Activated CD4-positive, alpha-beta T cell treated with anti-CD3 and anti-CD28 coated beads, Interleukin-2, Interleukin-4, amounts not matched to agents 100 ng/mL and 50 ng/mL, durations not matched to agents 16 hours and 8 hours (primary cell): ENCODE measurements at places on chromosomes 2 and 18.

DNA sequence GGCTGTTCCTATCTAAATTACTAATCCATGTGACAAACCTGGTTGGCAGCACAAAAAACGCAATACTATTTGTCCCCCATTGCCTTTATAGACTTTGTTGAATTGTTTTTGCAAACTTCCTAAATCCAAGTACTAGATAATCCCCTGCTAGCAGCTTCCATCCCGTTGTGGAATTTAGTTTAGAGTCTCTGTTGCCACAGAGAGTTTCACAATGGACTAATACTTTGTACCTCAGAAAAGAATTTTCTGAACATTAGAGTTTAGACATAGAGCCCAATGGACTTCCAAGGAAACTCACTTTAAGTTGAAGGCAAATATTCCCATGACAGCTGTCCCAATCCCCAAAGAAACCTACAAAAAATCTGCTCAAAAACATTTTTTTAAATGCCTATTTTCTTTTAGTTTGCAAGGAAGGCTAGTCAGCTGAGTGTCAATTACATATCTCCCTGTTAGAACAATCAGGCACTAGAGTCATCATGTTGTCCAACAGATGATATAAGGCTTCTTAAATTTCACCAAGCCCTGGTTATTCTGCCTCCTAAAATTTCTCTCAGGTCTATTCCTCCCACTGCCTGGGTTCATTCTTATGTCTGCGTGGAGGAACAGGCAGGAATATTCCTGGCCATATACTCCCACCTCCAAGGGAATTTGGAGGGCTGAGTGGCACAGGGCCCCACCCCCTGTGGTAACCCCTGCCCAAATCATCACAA lies 27.2 kb downstream of the RNF152 start:
- no peak for DNase-seq

DNA sequence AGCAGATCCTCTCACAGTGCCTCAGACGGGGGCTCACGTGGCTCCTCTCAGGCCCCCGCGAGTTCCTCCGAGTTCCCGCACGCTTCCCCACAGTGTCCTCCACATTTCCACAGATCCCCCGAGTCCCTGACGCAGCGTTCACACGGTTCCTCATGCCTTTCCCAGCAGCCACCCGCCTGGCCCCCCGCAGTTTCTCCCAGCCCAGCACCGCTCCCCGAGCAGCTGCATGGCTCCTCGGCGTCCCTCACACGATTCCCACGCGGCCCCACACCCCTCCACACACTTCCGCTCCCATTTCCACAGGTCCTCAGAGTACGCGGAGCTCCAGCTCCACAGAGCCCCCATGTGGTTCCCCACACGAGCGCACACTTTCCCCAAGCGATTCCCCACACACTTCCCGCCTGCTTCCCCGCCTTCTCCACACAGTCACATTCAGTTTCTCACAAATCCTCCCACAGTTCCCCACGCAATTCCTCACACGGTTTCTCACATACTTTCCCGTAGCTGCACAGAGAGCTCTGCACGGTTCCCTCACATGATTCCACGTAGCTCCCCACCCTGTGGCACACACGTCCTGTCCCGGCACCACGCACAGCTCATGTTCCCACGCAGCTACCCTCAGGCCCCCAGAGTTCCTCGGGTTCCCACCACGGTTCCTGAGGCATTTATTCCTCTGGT lies 39.9 kb downstream of the KIF1A start:
- DNase-seq: no peak

- no peak for DNase-seq
Measured at GRCh38 chr2:13542061-13542460, 825.3 kb downstream of the TRIB2 start.

- DNase-seq: no peak
Measured at GRCh38 chr2:229779650-229780049, 65.3 kb upstream of the DNER start.

- DNase-seq: no peak
Measured at GRCh38 chr2:16314691-16315457, 350.8 kb downstream of the CYRIA start.

- no peak for DNase-seq
Measured at GRCh38 chr2:62559582-62559981, 53.6 kb upstream of the TMEM17 start.

GRCh38 chr18:2537296-2537695 lies 34.0 kb downstream of the METTL4 start:
- no peak for DNase-seq

- DNase-seq: no peak
Measured at GRCh38 chr2:16625201-16625729, 40.4 kb downstream of the CYRIA start.

GRCh38 chr18:53556450-53556849 lies 668.0 kb downstream of the MBD2 start:
- DNase-seq: no peak

GRCh38 chr2:108921096-108922030 lies 67.7 kb downstream of the EDAR start:
- no peak for DNase-seq

DNA sequence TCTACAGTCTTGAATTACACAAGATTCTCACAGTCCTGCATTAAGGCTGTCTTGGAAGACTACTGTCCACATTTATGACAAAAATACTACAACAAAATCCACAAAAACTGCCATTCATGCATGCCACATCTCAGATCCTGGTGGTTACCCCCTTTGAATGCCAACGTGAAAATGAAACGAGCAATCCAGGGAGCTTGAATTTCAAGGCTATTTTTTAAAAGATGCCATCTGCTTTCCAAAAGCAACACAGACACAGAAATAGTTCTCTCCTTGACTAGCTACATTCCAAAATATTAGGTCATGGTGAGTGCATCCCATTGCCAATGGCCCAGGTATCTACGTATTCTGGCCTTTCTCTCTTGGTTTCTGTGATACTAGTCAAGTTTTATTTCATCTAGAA lies 36.3 kb downstream of the IRS1 start:
- DNase-seq: no peak

DNA sequence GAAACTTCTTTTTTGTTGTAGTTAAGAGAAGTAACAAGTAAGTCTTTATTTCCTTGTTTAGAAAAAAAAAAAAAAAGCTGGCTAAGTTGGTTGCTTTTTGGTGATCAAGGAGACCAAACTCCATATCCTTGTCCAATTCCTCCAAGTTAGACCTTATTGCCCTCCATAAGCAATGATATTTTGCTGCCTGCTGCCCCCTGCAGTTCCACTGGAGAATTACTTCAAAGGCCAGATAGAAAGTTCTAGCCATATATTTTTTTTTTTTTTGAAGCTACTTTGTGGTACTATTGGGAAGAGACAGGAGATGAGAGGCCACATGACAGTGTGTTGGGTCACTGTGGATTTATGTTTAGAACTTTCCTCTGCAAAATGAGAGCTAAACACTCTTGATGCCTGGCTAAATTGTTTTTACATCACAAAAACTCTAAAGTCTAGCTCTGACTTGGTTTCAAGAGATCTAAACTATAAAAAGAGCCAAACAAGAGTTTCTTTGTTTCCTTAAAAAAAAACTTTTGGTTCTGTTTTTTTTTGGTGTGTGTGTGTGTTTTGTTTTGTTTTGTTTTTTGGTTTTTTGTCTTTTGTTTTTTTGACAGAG lies 80.7 kb upstream of the RASGRP3 start:
- DNase-seq: peak; percentile 59
